Hematopoietic multipotent progenitor cell treated with erythropoietin and hydrocortisone succinate and interleukin-3 and kit ligand, for 8 days (in vitro differentiated cells): ENCODE measurements at places on chromosomes 4 and X.

GRCh38 chr4:102578270-102578669 lies 77.1 kb downstream of the NFKB1 start:
- no peak for DNase-seq

DNA sequence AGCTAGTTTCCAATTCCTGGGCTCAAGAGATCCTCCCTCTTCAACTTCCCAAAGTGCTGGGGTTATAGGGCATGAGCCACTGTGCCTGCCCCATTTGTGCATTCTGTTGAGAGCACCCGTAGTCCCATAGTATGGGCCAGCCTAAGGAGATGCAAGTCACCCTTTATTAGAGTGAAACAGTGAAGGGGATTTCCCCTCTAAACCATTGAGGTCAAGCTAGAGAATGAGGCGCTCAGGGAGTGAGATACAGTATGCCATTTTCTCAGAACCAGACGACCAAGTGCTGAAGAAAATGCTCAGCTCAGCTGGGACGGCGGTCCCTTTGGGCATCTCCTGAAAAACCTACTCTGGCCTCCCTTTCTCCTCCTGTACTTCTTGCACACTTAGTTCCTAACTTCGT lies 18.7 kb downstream of the RNF4 start:
- no peak for DNase-seq

DNA sequence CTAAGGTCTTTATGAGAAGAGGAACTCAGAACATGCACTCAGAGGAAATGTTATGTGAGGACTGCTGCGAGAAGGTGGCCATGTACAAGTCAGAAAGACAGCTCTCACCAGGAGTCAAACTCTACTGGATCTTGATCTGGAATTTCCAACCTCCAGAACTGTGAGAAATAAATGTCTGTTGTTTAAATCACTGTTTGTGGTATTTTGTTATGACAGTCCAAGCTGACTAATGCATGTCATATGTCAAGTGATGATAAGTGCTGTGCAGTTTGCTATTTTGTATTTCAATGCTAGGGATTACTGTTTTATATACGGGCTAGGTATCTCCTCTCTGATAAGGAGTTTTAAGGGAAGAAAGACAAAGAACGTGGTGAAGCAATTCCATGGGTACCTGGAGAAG lies 162.3 kb downstream of the CPEB2 start:
- no peak for DNase-seq

DNA sequence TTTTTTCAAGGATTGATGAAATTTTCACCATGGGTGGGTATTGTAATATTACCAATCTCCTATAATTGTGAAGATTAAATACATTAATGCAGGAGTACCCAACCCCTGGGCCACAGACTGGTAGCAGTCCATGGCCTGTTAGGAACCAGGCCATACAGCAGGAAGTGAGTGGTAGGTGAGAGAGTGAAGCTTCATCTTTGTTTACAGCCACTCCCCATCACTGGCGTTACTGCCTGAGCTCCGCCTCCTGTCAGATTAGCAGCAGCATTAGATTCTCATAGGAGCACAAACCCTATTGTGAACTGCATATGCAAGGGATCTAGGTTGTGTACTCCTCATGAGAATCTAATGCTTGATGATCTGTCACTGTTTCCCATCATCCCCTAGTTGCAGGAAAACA lies 15.1 kb downstream of the RAPGEF2 start:
- no peak for DNase-seq

DNA sequence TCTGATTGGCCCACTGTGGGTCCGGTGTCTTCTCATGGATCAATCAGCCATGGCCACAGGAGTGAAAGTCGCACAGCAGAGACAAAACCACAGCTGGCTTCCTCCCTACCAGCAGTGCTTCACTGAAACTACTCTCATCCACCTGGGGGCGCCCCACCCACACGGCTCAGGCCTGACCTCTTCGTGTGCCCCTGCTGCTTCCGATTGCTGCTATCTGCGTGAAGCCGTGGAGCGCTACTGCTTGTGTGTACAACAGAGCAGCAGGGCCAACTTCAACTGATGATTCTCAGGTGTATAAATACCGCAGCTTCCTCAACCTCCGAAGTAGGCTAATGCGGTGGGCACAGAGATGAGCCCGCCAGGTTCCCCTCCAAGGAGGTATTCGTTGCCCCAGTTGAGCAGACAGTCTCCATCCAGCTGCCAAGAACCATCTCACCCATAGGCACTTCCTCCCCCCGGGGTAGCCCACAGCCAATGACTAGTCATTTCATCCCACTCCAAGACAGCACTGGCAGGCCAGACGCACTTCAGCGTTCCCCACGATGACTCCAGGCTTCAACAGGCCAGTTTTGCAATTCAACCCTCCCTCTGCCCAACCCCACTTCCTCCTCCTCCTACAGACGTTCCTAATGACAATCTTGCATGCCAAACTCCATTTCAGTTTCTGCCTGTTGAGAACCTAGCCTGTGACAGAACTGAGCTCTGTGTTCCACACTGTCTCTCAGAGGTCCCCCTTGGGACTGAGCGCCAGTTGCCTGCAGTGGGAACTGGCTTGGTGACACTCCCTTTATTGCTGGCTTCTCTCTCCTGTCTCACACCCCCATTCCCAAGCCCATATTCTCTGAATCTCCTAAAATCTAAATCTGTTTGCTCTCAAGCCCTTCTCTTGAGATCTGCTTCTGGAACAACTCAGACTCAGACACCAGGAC lies 41.3 kb upstream of the ATP6AP2 start:
- peak; percentile 69 for DNase-seq

- peak; percentile 52 for DNase-seq
These were observed 127.4 kb downstream of the ZNF330 start for GRCh38 chr4:141348125-141348524.

DNA sequence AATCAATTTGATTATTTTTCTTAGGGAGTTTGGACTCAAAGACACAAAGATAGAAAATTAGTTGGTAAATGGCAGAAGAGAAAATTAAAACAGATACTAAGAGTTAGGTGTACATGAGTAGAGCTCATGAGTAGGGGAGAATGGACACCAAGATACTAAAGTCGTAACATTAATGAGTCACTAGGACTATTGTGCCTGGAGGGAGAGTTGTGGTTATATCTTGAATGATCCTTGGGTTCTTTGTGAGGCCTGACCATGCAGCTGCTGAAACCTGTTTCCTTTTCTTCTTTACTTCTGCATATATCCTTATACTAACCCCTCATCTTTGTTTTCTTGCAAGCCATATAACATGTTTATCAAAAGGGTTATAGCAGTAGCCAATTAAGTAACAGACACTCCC lies 532.8 kb downstream of the RPA4 start:
- DNase-seq, result no peak
